ENCODE measurements at places on chromosomes 5 and 9. TPM values are rescaled to one million over a fixed set of nuclear protein-coding genes. Genes with fewer than 3 reads are reported as not detected.

DNA sequence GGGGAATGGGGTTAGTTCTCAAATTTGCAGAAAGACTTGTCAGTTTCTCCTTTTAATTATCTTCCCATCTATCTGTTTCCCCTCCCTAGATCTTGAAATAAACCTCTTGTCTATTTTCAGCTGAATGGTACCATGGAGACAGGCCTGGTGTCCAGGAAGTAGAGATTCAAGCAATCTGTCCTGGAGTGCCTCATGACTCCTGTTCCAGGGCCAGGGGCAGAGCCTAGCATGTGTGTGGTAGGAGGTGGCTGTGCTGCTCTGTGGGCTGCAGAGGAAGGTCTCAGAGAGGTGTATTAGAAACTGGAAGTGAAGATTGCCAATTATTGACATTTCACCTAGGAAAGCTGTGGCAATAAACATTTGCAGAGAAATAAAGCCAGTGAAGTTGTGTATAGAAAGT lies 175.8 kb upstream of the ATP10B start:
- DNase-seq: no peak

DNA sequence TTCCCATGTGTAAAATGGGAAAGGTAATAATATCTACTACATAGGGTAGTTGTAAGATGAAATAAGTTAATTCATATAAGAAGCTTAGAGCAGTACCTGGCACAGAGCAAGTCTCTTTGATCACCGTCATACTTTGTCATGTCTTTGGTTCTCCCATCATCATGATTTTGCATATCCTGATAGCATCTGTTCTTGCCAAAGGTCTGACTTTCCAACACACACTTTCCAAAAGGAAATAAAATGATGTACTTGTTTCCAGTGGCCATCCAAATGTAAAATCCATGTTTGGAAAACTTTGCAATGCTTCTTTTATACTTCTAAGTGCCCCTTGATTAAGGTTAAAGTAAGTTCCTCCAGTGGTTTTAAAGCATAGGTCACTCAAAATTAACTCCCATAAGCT lies 266.9 kb upstream of the PTGER4 start:
- DNase-seq: no peak

KLHL3 gene
- total RNA-seq: not detected

DNA sequence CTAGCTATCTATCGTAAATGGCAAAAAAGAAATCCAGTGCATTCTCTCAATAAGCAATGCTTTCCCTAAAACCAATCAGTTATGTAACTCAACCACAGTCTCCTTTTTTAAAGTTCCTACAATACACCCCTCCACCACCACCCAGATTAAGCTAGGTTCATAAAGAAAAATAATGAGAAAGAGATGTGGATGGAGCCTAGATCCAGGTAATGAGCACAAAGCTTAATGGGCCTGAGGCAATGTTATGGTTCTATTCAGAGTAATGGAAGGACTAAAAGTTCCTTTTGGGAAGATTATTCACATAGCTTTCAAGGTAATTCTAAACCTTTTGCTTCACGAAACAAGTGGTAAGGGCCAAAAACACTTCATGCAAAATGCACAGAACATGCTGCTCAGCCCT lies 113.5 kb downstream of the MPDZ start:
- no peak for DNase-seq

GRCh38 chr5:142782976-142783530 lies 12.9 kb downstream of the ARHGAP26 start:
- DNase-seq: no peak

SETD9 gene
- 17.8 TPM for total RNA-seq

- DNase-seq: no peak
Observed at GRCh38 chr5:38650540-38650939, 94.1 kb upstream of the LIFR start.

GABBR2 gene
- total RNA-seq: not detected

GRCh38 chr5:165321912-165322311 lies 1816.5 kb downstream of the MAT2B start:
- DNase-seq: no peak

HACD4 gene
- total RNA-seq: 5.2 TPM

EIF4E1B gene
- not detected for total RNA-seq

ADGRD2 gene
- not detected for total RNA-seq

DNA sequence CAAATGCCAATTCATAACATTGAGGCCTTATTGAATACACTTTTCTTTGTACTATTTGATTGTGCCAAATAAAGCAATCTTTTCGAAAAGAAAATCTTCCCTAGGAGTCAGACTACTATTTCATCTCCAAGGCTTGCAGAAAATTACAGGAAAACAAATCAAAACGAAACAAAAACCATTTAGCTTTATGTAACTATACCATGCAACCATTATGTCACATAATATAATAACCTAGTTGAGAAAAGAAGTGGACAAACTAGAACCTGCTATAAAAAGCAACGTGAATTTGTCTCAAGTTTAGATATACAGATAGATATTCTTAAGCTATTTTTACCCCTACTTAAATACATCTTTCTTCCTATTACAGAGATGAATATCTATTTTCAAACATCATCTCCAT lies 18.0 kb downstream of the HTR4 start:
- DNase-seq: no peak

- DNase-seq: no peak
Observed at GRCh38 chr5:121982893-121983285, 21.1 kb downstream of the SRFBP1 start.

XPA gene
- total RNA-seq: 7.8 TPM

DNA sequence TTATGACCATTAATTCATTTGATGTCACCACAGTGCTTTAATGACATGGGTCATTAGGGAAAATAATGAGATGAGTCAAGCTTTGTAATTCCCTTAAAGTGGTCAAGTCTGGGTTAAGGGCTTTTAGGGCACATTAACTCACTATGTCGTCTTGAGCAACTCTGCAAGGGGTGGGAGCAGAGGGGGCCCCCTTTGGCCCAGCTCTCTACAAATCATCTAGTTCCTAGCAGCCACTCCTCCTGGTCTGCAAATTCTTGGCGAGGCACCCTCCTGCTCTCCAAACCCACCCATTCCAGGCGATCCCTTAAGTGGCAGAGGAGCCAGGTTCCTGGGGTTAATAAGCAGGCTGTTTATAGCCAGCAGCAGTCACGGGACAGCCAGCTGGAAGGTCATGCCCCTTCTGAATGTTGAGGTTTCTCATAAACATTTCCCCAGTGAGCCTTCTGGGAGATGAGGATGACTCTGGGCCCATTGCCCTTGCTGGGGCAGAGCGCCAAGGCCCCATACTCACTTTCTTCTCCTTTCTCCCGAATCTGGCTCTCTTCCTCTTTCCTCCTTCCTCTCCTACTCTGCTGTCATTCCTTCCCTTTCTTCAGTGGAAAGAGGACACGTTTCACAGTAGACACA lies 14.3 kb upstream of the GPX3 start:
- DNase-seq: no peak

GRCh38 chr9:15505921-15506320 lies 4.8 kb downstream of the PSIP1 start:
- no peak for DNase-seq

DNA sequence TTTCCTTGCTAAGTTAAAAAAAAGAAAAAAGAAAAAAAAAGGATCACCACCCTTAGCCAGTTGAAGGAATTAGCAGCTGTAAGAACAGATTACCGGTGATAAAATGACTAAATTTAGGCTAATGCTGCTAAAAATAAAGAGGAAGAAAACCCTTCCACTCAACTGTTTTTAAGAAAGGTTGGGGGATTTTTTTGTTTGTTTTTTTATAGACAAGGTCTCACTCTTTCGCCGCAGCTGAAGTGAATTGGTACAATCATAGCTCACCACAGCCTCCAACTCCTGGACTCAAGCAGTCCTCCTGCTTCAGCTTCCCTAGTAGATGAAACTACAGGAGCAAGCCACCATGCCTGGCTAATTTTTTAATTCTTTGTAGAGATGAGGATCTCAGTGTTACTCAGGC lies 101.7 kb downstream of the SNCAIP start:
- no peak for DNase-seq

GRCh38 chr5:147359581-147359980 lies 124.8 kb downstream of the STK32A start:
- no peak for DNase-seq

DNA sequence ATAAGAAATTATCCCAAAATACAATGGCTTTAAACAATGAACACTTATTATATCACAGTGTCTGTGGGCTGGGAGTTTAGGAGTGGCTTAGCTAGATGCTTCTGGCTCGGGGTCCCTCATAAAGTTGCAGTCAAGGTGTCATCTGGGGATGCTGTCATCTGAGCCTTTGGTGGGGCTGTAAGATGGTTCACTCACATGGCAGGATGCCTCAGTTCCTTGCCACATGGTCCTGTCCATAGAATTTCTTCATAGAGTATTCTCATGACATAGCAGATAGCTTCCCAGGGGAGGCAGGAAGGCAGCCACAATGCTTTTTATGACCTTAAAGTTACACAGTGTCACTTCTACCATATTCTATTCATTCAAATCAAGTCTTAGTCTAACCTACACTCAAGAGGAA lies 51.2 kb upstream of the HMHB1 start:
- DNase-seq: no peak

F12 gene
- 3.9 TPM for total RNA-seq

Measured in SJSA1 (cell line).